ENCODE measurements at places on chromosomes 5 and 9.

DNA sequence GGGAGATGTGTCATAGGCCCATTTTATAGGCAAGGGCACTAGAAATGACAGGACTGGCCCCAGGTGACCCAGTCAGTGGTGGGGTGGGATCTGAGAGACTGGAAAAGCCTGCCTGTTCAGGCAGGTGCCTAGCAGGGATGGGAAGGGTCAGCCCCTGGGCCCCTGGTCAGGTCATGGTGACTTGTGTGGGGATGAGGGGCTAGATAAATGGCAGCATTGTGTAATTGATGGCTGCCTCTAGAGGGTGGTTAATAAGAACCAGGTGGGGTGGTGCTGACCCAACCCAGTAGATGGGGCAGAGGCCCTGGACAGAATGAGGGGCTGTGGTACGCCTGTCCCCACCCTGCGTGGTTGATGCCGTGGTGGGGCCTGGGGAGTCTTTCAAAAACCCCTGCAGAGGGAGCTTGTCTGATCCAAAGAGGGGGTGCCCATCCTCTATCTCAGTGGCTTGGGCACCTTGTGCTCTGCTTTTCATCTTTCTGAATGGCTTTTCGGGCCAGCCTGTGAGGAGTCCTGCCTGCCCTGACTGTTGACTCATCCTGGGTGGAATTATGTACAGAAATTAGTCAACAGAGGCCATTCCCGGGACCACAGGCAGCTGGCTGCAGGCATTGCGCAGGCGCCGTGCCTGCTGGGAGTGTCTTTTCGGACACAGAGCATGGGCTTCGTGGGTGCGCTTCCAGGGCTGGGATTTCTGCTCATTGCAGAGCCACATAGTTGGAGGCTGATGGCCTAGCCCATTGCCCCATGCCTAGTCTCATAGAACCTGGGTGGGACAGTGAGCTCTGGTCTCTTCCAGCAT lies 93.6 kb upstream of the PITX1 start:
- DNase-seq, result no peak

DNA sequence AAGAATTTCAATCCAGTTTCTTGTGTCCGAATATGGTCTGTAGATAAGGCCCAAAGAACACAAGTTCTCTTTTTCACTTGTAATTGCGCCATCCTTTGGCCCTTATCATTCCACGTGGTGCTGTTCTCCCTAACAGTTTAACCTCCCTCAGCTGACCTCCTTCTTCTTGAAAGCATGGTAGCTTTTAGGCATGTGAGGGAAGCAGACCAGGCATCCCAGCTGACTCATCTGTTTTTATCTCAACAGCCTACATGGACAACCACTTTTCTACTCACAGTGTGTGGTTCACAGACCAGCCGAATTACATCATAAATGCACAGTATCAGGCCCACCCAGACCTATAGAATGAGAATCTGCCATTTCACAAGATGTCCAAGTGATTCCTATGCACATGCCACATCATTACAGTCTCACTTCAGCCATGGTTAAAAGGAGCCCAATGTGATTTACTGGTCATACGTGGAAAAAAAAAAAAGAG lies 26.9 kb upstream of the PLIN2 start:
- peak; percentile 85 for DNase-seq

DNA sequence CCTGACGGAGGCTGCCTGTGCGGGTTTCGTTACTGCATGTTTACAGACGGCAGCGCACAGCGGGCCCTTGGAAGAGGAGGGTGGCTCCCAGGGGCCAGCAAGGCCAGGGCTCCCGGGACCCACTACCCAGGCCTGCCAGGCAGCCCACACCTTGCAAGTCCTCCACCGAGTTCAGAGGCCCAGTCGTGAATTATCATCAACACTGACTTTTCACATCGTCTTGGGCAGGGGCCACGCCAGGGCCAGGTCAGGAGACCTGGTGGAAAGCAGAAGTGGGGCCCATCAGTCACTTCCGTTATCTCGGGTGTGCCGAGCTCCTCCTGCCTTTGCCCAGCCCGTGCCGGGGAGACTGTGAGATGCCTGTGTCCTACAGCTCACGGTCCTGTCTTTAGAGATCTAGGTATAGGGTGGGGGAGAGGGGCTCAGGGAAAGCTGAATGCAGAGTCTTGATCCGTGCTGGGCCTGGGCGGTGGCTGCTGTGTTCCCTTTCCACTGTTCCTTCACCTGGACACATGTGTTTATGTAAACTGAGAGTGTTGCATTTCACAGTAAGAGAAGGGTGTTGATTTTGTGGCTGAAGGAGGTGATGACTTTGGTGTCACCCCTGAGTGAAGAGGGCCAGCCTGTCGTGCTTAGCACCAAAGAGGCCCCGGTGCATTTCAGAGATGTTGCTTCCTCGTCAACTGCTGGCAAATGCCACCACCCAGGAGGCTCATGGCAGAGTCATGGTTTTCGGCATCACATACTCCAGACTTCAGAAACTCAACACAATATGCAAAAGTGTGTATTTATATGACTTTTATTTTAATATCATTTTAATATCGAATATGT lies 175.2 kb downstream of the GAPVD1 start:
- DNase-seq, result no peak

GRCh38 chr5:169547508-169547907 lies 36.1 kb upstream of the SPDL1 start:
- DNase-seq, result no peak

GRCh38 chr9:107648153-107648715 lies 158.7 kb upstream of the KLF4 start:
- no peak for DNase-seq

- peak; percentile 79 for DNase-seq
Observed at GRCh38 chr5:122723606-122724352, 51.1 kb upstream of the SNX2 start.

GRCh38 chr5:136799806-136800372 lies 434.5 kb upstream of the TRPC7 start:
- no peak for DNase-seq

- DNase-seq, result no peak
Observed at GRCh38 chr9:116078640-116079039, 75.0 kb upstream of the PAPPA start.

- DNase-seq, result no peak
Observed at GRCh38 chr5:135239453-135240282, 159.4 kb downstream of the MACROH2A1 start.

- no peak for DNase-seq
Observed at GRCh38 chr9:131160416-131161112, 35.2 kb downstream of the NUP214 start.

GRCh38 chr5:82405161-82405560 lies 127.0 kb upstream of the RPS23 start:
- no peak for DNase-seq

DNA sequence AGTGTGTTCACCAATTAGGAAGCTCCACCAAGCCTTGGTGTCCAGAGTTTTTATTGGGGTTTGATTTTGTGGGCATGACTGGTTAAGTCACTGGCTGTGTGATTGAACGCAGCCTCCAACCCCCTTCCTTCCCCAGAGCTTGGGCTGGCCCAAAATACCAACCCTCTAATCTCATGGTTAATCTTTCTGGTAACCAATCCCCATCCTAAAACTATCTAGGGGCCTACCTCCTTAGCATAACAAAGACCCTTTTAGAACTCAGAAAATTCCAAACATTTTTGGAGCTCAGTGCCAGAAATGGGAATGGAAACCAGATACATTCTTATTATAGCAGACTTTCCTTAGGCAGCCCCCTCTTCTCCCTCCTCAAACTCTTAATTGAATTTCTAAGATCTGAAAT lies 35.9 kb upstream of the HRH2 start:
- DNase-seq, result no peak

DNA sequence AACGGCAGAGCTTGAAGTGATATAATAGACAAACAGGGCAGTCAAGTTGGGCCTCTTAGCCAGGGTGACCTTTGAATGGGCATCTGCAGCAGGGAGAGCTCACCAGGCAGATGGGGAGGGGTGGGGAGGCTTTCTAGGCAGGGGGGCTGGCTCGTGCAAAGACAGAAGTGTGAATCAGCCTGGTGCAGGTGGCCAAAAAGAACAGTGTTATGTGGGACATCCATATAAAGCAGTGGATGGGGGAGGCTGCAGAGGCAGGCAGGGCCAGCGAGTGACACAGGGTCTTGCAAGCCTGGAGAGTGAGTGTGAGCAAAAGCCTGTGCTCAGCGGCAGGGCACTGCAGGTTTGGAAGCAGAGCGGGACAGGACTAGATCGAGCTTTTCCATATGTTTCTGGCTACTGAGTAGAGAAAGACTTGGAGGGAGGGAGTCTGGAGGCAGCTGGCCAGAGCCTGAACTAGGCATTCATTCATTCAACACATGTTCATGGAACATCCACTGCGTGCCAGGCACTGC lies 14.2 kb upstream of the TTLL11 start:
- DNase-seq, result no peak

All from suppressor macrophage treated with lipopolysaccharide for 4 hours (primary cell).